Activated CD4-positive, alpha-beta memory T cell treated with anti-CD3 and anti-CD28 coated beads, Interleukin-2, amount 10 ng/mL, durations not matched to agents 7 days and 5 days (primary cell): ENCODE measurements at places on chromosomes 6 and 20. TPM values are rescaled to one million over a fixed set of nuclear protein-coding genes. Genes with fewer than 3 reads are reported as not detected.

- DNase-seq = no peak
Measured at GRCh38 chr6:132498638-132499037, 14.3 kb downstream of the STX7 start.

- no peak for DNase-seq
Measured at GRCh38 chr6:38068854-38069590, 249.5 kb downstream of the ZFAND3 start.

DNA sequence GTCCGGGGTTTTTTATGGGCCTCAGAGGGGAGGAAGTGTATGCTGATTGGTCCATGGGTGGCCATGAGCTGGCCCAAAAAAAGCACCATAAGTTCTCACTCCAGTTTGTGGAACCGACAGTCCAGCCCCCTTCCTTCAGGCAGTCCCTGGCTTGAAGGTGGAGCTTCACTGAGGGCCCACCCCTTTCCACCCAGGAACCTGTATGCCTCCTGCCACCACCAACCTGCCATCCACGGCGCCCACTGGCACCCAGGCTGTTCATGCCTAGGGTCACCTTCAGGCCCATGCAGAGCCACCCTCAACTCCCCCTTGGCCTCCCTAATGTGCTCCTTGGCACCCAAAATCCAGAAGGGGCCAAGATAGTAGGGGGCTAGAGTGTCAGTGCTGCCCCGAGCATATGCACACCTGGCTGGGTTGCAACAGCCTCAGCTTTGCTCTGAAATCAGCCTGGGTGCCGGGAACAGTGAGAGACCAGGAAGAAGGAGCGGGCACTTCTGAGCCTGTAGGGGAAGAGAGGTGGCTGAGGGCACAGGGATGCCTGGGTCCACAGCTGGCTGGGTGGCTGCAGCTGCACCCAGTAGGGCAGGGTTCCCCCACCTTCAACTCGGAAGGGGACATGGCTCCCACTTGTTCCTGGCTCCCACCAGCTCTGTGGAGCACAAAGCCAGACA is 292.4 kb downstream of the ARHGAP18 start:
- DNase-seq = no peak

Gene NFATC2
- total RNA-seq = 53.3 TPM

Gene SCGN
- total RNA-seq = not detected
